ENCODE measurements at places on chromosomes 16 and 17. TPM values are rescaled to one million over a fixed set of nuclear protein-coding genes. Genes with fewer than 3 reads are reported as not detected.

The UNC45B gene
- polyA plus RNA-seq: not detected

DNA sequence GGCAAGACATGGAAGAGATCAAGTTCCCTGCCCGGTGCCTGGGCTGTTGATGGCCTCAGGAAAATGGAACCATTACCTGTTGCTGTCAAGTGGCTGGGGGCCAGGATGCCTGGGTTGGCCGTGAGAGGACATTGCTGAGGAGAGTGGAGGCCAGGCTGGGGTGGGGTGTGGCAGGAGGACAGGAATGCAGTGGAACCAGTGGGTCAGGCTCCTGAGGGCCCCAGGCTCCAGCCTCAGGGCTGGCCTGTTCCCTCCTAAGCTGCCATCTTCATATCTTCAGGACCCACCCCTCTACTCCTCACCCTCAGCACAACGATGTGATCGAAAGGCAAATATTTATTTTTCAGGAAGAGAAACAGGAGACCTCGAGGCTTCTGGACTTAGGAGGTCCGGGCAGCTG, 8.5 kb upstream of the YPEL3 start:
- DNase-seq: no peak

DNA sequence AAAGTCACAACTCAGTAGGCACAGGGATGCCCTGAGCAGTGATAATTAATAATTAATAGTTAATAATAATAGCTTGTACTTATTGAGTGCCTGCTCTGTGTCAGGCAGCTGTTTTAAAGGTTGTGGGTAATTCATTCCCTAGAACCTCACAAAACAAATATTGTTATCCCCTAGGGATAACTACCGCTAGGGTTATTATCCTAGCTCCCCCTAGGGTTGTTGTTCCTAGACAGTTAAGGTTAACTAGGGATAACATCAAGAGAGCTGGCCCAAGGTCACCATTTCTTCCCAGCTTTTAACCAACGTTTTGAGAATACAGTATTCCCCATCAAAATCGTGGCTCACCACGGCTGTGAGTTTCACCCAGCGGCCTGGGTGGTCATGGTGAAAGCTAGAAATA, 180.1 kb downstream of the PRKCB start:
- peak; percentile 15 for DNase-seq

The KRT33A gene
- not detected for polyA plus RNA-seq

The HCRT gene
- 0.70 TPM for polyA plus RNA-seq

The C16orf74 gene
- polyA plus RNA-seq: 19.1 TPM

GRCh38 chr17:4554441-4554996, 665 bp downstream of the MYBBP1A start:
- DNase-seq: no peak

The KRTAP9-1 gene
- polyA plus RNA-seq: not detected

The MYCBPAP gene
- polyA plus RNA-seq: 1.7 TPM

GRCh38 chr16:77556201-77556873, 121.5 kb upstream of the ADAMTS18 start:
- peak; percentile 53 for DNase-seq

The KSR1 gene
- 8.5 TPM for polyA plus RNA-seq

DNA sequence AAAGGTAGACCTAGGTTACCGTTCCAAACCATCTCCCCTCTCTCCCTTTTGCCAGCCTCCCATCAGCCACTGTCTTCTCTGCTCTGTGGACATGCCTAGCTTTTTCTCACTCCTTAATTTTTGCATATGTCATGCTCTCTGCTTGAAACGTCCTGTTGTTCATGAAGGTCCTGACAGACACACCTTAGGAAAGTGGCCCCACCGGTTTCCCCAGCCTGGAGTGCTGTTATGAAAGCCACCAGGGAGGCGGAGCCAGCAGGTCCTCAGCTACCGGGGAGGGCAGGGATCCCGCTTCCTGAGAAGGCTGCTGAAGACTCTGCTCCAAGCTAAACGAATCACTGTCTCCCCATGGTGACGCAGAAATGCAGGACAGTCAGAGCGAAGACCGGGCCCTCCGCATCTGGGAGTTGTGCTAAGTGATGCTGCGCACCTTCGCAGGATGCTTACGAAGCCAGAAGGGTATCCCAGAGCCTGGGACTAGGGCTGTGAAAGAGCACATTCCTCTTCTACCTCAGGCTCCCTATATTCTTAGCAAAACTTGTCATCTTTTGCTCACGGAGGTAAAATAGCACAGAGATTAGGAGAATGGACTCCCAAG, 2.3 kb upstream of the SLC16A11 start:
- peak; percentile 72 for DNase-seq

- DNase-seq: no peak
Measured at GRCh38 chr17:57605675-57606105, 139.4 kb downstream of the CCDC182 start.

- DNase-seq: no peak
Measured at GRCh38 chr16:50263940-50264929, 2.1 kb upstream of the ADCY7 start.

The RHBDF1 gene
- 22.1 TPM for polyA plus RNA-seq

GRCh38 chr17:82234211-82235055, 5.6 kb downstream of the SLC16A3 start:
- no peak for DNase-seq

GRCh38 chr17:2855063-2855600, 58.9 kb downstream of the RAP1GAP2 start:
- DNase-seq: peak; percentile 57

The TLCD3B gene
- 16.3 TPM for polyA plus RNA-seq

The IGF2BP1 gene
- 66.1 TPM for polyA plus RNA-seq

The NLK gene
- 34.7 TPM for polyA plus RNA-seq
